ENCODE measurements at places on chromosomes 6 and 20. TPM values are rescaled to one million over a fixed set of nuclear protein-coding genes. Genes with fewer than 3 reads are reported as not detected.

Gene TAAR8
- total RNA-seq, result not detected

Gene COL21A1
- total RNA-seq, result not detected

- DNase-seq, result no peak
- no peaks in the 10 kb centered on the region for H3K27me3 ChIP-seq
- H3K27ac ChIP-seq, result no peak overlapping the region
- no peaks in the 10 kb centered on the region for H3K36me3 ChIP-seq
These were observed 34.4 kb upstream of the PTPN1 start for GRCh38 chr20:50475681-50476292.

DNA sequence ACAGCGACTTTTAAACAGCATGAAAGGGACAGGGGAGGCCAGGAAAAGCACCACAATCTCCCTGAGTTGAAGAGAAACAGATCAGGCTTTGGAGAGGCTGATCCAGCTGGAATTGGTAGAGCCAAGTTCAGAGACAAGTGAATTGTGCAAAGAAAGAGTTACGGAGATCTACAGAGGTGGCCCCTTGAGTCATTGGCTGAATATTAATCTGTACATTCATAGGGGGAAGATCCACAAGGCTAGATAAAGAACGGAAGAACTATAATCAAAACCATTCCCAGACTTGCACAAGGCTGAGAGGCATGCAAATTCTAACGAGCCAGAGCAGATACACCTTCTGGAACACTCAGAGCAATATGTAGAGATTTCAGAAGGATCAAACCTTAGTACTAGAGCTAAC lies 14.2 kb upstream of the FOXQ1 start:
- no peaks in the 10 kb centered on the region for H3K36me3 ChIP-seq
- no peaks in the 10 kb centered on the region for H3K27me3 ChIP-seq
- H3K4me1 ChIP-seq, result no peaks in the 10 kb centered on the region
- no peak overlapping the region for H3K27ac ChIP-seq
- no peak for DNase-seq

DNA sequence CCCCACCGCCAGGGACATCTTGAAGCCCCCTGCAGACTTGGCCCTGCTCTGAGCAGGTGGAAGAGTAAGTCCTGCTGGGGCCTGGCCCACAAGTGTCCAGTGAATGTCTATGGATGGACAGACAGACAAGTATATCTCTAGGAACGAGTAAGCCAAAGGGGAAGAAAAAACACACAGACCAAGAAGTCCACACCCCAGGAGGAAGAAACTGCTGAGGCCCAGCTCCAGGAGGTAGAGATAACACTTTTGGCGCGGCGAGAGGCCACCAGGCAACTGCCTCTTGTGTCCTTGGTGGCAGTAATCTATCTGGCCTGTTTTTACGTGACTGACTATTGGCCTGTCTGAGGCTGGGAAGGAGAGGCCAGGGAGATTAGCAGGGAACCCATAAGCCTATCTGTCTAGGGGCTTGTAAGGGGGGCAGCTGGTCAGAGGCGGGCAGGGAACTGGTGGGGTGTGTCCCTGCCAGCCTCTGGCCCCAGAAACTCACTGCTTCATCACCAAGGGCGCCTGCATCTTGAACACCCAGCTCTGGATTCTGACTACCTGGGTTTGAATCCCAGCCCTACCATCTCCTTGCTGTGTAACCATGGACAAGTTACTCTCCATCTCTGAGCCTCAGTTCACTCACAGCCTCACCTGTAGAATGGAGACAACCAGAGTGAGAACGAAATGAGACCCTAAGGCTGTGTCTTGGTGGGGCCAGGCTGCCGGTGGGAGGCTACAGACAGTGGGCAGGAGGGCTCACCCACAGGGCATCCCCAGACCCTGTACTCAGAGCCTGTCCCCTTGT lies 31.3 kb downstream of the C20orf203 start:
- H3K27me3 ChIP-seq, result no peaks in the 10 kb centered on the region
- no peak overlapping the region for H3K4me3 ChIP-seq
- H3K36me3 ChIP-seq, result no peaks in the 10 kb centered on the region
- H3K27ac ChIP-seq, result no peak overlapping the region

Gene TPD52L1
- total RNA-seq, result not detected

DNA sequence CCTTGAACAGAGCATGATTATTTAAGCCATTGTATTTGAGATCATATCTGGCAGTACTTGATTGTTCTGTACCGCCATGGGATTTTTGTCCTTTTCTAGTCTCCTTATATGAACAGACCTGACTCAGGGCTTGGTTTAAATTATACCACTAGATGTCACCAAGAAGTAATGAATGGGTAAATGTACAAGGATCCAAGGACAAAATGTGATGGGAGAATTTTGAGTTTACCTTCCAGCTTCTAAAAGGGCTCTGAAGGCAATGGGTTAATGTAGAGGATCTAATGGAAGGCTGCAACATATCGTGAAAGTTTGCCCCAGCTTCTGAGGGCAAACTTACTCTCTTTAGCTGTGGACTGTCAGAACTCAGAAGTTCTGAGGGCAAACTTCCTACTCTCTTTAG lies 12.0 kb downstream of the RNF8 start:
- H3K36me3 ChIP-seq, result peaks cover 47% of the 10 kb centered on the region
- H3K27me3 ChIP-seq, result no peaks in the 10 kb centered on the region
- no peak overlapping the region for H3K4me3 ChIP-seq
- peak; percentile 50 for DNase-seq
- H3K4me1 ChIP-seq, result peaks cover 25% of the 10 kb centered on the region

Gene MAK
- not detected for total RNA-seq

- no peak overlapping the region for H3K4me3 ChIP-seq
- no peaks in the 10 kb centered on the region for H3K4me1 ChIP-seq
- H3K36me3 ChIP-seq, result no peaks in the 10 kb centered on the region
- no peak for DNase-seq
These were observed 30.2 kb downstream of the ZNF322 start for GRCh38 chr6:26629359-26629758.

- H3K36me3 ChIP-seq, result peaks cover 32% of the 10 kb centered on the region
- H3K4me1 ChIP-seq, result peaks cover 63% of the 10 kb centered on the region
- DNase-seq, result no peak
- no peaks in the 10 kb centered on the region for H3K27me3 ChIP-seq
These were observed 14.5 kb downstream of the STX16 start for GRCh38 chr20:58665606-58666005.

DNA sequence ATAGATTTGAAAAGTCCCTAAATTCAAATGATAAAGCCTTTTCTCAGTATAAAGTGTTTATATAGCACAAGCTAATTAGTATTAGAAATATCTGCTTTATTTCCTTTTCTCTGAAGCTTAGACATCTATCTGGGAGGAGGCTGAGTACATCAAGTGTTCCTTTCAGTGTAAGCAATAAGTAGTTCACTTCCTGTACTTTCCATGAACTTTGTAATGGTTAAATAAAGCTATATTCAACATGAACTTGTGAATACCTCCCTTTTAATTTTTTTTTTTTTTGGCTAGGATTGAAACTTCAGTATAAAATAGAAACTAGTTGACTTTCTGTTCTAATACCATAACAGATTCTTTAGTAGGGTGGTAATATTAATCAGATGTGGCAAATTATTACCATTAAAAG lies 190.9 kb downstream of the CENPW start:
- DNase-seq, result no peak
- H3K4me3 ChIP-seq, result no peak overlapping the region
- H3K36me3 ChIP-seq, result no peaks in the 10 kb centered on the region
- no peak overlapping the region for H3K27ac ChIP-seq
- no peaks in the 10 kb centered on the region for H3K27me3 ChIP-seq

DNA sequence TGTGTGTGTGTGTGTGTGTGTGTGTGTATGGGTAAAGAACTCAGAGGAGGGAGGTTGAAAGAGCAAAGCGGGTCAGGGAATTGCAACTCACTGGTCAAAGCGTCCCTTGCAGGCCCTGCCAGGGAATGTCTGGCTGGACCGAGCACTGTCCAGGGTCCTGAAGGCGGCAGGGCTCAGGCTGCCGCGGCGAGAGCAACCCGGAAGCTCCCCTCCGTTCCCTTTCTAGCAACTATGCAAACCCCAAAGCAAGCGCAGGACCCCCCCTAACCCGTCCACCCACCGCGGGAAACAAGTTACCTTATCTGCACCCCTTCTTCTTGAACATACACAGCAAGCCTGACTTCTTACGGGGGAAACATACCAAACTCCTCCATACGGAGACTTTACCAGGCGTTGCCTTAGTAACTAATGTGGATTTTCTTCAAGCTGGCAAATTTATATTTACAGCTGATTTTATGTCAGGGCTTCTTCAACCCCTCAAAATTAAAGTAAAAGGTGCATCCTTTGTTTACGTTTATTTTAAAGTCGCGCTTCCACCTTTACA lies 538 bp upstream of the GRM1 start:
- DNase-seq, result no peak
- no peak overlapping the region for H3K27ac ChIP-seq

DNA sequence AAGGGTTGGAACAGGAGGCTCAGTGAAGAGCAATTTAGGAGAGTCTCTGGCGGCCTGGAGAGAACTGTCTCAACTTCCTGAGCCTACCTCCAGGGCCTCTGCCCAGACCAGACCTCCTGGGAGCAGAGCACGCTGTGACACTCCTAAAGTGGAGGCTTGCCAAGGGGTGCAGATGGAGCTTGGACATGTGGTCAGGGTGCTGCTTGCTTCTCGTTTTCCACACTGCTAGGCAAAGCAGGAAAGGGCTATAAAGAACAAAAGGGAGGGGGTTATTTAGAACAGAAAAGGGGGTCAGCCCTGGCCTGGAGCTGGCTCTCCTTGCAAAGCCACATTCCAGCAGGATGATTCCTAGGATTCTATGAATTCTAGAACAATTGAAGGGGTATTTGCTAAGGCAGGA lies 145.7 kb upstream of the GGTLC1 start:
- H3K36me3 ChIP-seq, result no peaks in the 10 kb centered on the region
- H3K4me3 ChIP-seq, result no peak overlapping the region
- H3K27me3 ChIP-seq, result no peaks in the 10 kb centered on the region
- H3K27ac ChIP-seq, result no peak overlapping the region
- H3K4me1 ChIP-seq, result no peaks in the 10 kb centered on the region
- no peak for DNase-seq

DNA sequence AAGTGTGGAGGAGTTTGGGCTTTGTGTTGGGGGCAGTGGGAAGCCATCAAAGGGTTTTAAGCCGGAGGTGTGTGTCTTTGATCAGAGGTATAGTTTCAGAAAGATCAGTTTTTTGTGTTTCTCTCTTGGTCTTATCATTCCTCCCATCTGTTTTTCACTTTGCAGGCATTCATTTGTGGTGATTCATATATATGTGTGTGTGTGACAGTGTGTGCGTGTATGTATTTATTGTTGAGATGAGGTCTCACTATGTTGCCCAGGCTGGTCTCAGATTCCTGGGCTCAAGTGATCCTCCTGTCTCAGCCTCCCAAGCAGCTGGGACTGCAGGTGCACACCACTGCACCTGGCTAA lies 11.1 kb upstream of the SERINC3 start:
- DNase-seq, result no peak
- H3K4me3 ChIP-seq, result no peak overlapping the region
- no peaks in the 10 kb centered on the region for H3K36me3 ChIP-seq
- H3K4me1 ChIP-seq, result peaks cover 18% of the 10 kb centered on the region

Gene MEI4
- total RNA-seq, result not detected

GRCh38 chr6:5278047-5278446 lies 16.7 kb downstream of the FARS2 start:
- H3K27me3 ChIP-seq, result no peaks in the 10 kb centered on the region
- no peaks in the 10 kb centered on the region for H3K36me3 ChIP-seq

Gene ZKSCAN8
- 48.9 TPM for total RNA-seq

Gene FNDC1
- 73.2 TPM for total RNA-seq

GRCh38 chr6:89706121-89706520 lies 67.6 kb upstream of the LYRM2 start:
- H3K27me3 ChIP-seq, result no peaks in the 10 kb centered on the region
- DNase-seq, result no peak
- peaks cover 60% of the 10 kb centered on the region for H3K36me3 ChIP-seq
- H3K4me1 ChIP-seq, result no peaks in the 10 kb centered on the region
- H3K4me3 ChIP-seq, result no peak overlapping the region

DNA sequence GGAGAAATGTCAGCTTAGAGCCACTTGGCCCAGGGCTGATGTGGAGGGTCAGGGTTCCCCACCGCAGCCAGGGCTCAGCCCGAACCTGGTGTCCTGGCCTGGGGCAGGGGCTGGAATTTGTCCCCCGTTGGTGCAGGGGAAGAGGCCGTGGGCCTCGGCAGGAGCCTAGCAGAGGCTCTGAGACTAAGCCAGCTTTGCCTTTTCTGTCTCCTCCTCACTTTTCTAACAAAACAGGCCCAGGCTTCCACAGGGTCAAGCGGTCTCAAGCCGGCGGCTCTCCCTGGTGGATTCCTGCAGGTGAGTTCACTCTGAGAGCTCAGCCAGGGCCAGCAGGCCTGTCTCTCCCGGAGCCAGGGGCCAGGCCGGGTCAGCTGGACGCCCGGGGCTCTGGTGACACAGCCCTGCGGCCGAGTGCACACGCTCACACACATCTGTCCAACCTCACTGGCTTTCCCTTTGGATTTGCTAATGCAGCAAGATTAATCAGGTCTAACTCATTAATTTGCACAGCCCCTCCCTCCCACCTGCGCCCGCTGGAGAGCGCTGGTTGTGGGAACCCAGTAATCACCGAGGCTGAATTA lies 2.9 kb upstream of the CHRNA4 start:
- H3K4me3 ChIP-seq, result no peak overlapping the region
- H3K27ac ChIP-seq, result no peak overlapping the region
- H3K4me1 ChIP-seq, result no peaks in the 10 kb centered on the region
- no peaks in the 10 kb centered on the region for H3K27me3 ChIP-seq
- DNase-seq, result no peak

Gene SLC52A3
- total RNA-seq, result not detected

- DNase-seq, result peak; percentile 73
- H3K27me3 ChIP-seq, result no peaks in the 10 kb centered on the region
- no peak overlapping the region for H3K4me3 ChIP-seq
- peaks cover 15% of the 10 kb centered on the region for H3K4me1 ChIP-seq
- no peak overlapping the region for H3K27ac ChIP-seq
- no peaks in the 10 kb centered on the region for H3K36me3 ChIP-seq
These were observed 21.8 kb downstream of the FAM209B start for GRCh38 chr20:56554869-56555268.

- peak; percentile 91 for DNase-seq
- no peaks in the 10 kb centered on the region for H3K27me3 ChIP-seq
- no peak overlapping the region for H3K27ac ChIP-seq
- peaks cover 11% of the 10 kb centered on the region for H3K4me1 ChIP-seq
These were observed 24.4 kb downstream of the SPDEF start for GRCh38 chr6:34531580-34532201.

DNA sequence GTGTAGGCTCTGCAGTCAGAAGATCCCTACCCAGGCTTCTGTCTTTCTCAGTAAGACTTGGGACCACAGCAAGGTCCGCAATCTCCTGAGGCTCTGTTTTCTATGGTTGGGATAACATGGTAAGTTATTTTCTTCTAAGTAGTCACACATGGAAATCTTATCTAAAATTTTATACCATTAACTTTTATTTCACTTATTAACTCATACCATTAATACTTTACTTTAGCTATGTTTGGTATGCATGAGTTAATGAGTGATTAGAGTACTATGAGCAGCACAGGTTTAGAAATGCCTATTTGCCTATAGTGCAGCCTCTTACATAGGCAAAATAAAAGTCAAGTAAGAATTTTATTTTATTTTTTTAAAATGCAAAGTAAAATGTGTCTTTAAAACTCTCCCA lies 27.2 kb downstream of the GINM1 start:
- H3K27me3 ChIP-seq, result no peaks in the 10 kb centered on the region
- no peak for DNase-seq
- H3K4me1 ChIP-seq, result no peaks in the 10 kb centered on the region
- H3K27ac ChIP-seq, result no peak overlapping the region

Measured in Karpas-422 (cell line).